ENCODE measurements at places on chromosomes 11 and 22. TPM values are rescaled to one million over a fixed set of nuclear protein-coding genes. Genes with fewer than 3 reads are reported as not detected.

The CBLIF gene
- not detected for polyA plus RNA-seq

- peaks cover 69% of the 10 kb centered on the region for H3K27me3 ChIP-seq
- no peaks in the 10 kb centered on the region for H3K4me1 ChIP-seq
- H3K27ac ChIP-seq: no peak overlapping the region
- H3K4me3 ChIP-seq: no peak overlapping the region
- DNase-seq: no peak
These were observed 113.1 kb upstream of the HSD17B12 start for GRCh38 chr11:43567396-43567975.

- H3K4me3 ChIP-seq: no peak overlapping the region
- peaks cover 20% of the 10 kb centered on the region for H3K27me3 ChIP-seq
- no peaks in the 10 kb centered on the region for H3K4me1 ChIP-seq
- no peak for DNase-seq
- no peaks in the 10 kb centered on the region for H3K36me3 ChIP-seq
These were observed 697.9 kb downstream of the BRD1 start for GRCh38 chr22:49129736-49130135.

- no peaks in the 10 kb centered on the region for H3K27me3 ChIP-seq
- no peak overlapping the region for H3K4me3 ChIP-seq
These were observed 21.8 kb downstream of the NF2 start for GRCh38 chr22:29625090-29625825.

DNA sequence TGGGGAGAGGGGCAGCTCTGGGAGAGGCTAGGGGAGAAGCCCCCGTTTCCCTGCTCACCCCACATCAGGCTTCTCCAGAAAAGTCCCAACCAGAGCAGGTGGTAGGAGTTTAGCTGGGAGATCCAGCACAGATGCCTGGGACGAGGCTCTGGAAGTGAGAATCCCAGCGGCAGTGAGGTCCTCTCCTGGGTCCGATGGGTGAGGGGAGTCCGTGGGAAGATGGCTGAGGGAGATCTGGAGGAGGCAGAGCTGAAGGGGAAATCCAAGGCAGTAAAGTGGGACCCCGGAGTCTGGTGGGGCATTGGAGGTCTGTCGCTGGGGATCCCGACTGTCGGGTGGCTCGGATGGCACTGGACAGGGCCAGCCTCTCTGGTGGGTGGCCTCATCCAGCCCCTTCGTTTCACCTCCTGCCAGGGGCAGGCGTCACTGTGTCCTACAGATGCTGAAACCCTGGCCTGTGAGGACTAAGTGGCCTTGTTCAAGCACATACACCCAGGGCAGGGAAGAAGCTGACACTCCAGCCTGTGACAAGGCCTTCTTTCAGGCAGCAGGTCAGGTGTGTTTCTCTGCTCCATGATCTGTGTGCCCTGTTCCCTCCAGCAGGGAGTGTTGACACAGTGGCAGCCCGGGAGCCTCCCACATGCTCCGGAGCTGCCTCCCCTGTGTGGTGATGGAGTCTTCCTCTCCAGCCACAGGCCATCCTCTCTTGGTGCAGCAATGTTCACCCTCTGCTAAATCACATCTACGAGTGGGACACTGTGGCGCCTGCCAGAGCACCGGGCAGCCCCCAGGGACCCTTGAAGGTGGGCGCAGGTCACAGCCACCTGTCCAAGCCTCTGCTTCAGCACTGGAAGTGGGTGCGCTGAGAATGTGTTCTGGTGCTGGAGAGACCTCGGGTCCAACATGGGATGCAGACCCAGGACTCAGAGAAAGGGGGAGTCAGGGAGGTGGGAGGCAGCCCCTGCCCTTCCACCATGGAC is 850.8 kb downstream of the BRD1 start:
- H3K36me3 ChIP-seq: peaks cover 8% of the 10 kb centered on the region
- no peak for DNase-seq
- no peak overlapping the region for H3K4me3 ChIP-seq
- H3K4me1 ChIP-seq: no peaks in the 10 kb centered on the region
- no peak overlapping the region for H3K27ac ChIP-seq

DNA sequence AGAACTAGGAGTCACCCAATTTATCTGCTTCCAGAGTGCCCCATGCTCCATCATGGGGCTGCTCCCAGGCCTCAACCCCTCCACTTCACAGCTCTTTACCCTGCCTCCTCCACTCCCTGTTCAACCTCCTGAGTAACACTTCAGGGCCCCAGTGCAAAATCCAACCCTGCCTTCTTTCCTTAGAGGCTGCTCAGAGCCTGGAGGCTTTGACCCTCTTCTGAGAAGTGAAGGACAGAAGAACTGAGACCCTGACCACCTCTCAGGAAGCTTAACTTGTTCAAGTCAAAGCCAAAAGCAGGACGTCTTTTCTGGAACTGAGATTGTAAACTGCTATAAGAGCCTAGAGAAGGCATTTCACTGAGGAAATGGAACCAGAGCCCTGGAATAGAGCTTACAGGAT is 15.5 kb downstream of the EIF3F start:
- no peak overlapping the region for H3K4me3 ChIP-seq
- no peaks in the 10 kb centered on the region for H3K27me3 ChIP-seq
- no peak for DNase-seq
- H3K4me1 ChIP-seq: no peaks in the 10 kb centered on the region

DNA sequence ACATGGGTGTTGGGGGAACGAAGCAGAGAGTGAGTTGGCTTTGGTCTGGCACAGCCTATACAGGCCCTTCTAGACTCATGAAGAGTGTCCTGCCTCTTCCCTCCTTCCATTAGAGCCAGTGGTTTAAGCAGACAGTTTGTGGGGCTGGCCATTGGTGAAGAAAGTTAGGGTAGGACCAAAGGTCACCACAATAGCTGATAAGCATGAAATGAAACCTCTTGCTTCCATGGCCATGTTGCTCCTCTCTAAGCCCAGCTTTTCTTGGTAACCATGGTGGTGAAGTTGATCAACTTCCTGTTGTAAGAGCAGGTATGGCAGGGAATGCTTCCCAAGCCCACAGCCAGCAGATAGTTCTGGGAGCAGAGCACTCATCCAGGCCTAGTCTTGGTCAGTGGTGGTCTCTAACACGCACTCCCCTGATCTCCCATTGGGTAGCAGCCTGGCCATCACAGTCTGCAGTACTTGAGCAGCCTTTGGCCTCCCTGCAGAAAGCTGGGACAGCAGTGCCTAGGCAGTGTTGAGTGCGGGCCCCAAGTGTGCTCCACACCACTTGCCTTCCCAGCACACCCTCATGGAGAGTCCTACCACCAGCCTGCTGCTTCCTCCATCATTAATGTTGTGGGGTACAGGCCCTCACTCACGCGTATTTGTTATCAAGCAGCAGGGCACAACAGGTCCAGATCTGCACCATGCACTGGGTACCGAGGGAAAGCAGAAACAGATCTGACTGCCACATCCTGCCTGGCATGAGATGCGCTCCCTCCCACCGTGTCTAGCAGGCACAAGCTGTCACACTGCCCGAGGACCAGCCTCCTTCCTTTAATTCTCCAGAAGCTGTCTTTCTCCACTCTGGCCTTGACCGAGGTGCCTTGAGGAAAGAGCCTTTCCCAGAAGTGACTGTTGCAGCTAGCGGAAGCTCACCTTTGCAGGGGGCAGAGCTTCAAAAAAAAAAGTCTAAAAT is 65.8 kb upstream of the SUSD2 start:
- DNase-seq: no peak
- H3K27me3 ChIP-seq: no peaks in the 10 kb centered on the region
- H3K4me3 ChIP-seq: no peak overlapping the region
- no peaks in the 10 kb centered on the region for H3K4me1 ChIP-seq

DNA sequence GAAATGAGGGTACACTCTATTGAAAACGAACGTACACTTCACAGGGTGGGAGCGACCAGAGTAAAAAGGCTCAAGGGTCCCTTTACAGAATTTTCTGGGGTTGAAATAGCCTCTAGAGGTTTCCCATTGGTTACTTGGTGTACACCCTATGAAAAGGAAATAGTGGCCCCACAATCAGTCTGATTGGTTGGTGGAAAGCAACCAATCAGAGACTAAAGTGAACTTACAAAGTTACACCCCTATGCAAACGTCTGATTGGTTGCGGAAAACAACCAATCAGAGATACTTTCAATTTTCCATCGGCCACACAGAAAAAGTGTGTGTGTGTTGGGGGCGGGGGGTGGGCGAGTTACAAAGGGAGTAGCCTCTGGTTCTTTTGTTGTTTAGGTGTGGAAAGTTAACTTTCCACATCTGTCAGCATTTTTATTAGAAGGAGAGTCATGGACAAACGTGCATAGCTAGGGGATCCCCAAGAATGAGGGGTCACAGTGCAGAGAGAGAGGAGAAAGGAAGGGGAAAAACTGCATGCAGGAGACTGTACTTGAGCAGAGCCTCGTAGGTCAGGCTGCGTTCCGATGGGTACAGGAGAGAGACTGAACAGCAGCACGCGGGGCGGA is 1152.1 kb downstream of the TBC1D22A start:
- peaks cover 23% of the 10 kb centered on the region for H3K27me3 ChIP-seq
- no peak overlapping the region for H3K27ac ChIP-seq
- H3K4me1 ChIP-seq: peaks cover 36% of the 10 kb centered on the region
- H3K36me3 ChIP-seq: peaks cover 17% of the 10 kb centered on the region
- no peak overlapping the region for H3K4me3 ChIP-seq

All from naive B cell (primary cell).